Caco-2 (cell line): ENCODE measurements at places on chromosomes 1 and 21. TPM values are rescaled to one million over a fixed set of nuclear protein-coding genes. Genes with fewer than 3 reads are reported as not detected.

The DAB1 gene
- total RNA-seq: 0.32 and 0.39 TPM in 2 replicates

The EXTL1 gene
- total RNA-seq: 0.09 and 0.34 TPM in 2 replicates

The ZBED6 gene
- total RNA-seq: 19.9 and 20.5 TPM in 2 replicates

The TRIM63 gene
- not detected in 2 replicates for total RNA-seq

The HES3 gene
- total RNA-seq: not detected in 2 replicates

The GRHL3 gene
- 2.3 and 2.7 TPM in 2 replicates for total RNA-seq

The CHI3L2 gene
- not detected in 2 replicates for total RNA-seq

The MTARC2 gene
- 15.8 and 16.5 TPM in 2 replicates for total RNA-seq

The OR10J1 gene
- total RNA-seq: not detected in 2 replicates

The CRYAA gene
- total RNA-seq: not detected in 2 replicates

The AMY1C gene
- not detected in 2 replicates for total RNA-seq

The DCST2 gene
- 0.26 and 0.61 TPM in 2 replicates for total RNA-seq

The AMY1A gene
- total RNA-seq: not detected in 2 replicates

The KRTAP19-3 gene
- total RNA-seq: not detected in 2 replicates

The AQP10 gene
- 0.50 and 1.3 TPM in 2 replicates for total RNA-seq
